ENCODE measurements at places on chromosomes 12 and 14.
A peak's percentile ranks its signal among the peaks of the same experiment; 100 is the strongest.

DNA sequence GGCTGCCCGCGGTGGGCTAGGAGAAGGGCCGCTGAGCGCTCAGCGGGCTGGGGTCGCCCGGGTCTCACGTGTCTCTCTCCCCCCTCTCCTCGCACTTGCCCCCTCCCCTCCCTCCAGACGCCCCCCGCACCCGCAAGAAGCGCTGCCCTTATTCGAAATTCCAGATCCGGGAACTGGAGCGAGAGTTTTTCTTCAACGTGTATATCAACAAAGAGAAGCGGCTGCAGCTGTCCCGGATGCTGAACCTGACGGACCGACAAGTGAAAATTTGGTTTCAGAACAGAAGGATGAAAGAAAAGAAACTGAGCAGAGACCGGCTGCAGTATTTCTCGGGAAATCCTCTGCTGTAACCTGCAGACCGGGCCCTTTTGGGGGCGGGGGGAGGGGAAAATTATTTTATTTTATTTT, 314 bp upstream of the HOTAIR start:
- no peak for DNase-seq

GRCh38 chr12:51373187-51373586, 18.0 kb downstream of the GALNT6 start:
- DNase-seq = no peak

DNA sequence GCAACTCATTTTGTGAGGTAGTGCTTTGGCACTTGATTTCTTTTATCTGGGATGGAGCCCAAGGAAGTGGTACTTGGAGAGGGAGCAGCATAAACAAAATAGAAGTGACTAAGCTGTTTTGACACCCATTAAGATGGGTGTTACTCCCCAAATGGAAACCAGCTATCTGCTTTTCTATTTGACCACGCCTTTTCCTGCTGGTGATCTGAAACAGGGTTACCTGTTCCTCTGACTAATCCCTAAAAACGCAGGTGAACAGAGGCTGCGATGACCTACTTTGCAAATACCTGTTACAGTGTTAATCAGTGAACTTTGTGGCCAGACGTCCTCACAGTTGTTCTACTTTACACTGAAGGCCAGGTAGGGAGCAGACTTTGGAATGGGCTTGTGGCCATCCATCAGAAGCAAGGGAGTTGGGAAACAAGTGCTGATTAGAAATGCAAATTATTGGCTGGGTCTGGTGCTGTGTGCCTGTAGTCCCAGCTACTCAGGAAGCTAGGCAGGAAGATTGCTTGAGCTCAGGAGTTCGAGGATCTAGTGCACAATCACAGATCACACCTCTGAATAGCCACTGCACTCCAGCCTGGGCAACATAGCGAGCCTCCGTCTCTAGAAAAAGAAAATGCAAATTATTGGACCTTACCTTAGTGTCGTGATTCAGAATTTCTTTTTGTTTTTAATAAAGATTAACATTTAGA, 58.3 kb upstream of the HECTD1 start:
- no peak for DNase-seq

DNA sequence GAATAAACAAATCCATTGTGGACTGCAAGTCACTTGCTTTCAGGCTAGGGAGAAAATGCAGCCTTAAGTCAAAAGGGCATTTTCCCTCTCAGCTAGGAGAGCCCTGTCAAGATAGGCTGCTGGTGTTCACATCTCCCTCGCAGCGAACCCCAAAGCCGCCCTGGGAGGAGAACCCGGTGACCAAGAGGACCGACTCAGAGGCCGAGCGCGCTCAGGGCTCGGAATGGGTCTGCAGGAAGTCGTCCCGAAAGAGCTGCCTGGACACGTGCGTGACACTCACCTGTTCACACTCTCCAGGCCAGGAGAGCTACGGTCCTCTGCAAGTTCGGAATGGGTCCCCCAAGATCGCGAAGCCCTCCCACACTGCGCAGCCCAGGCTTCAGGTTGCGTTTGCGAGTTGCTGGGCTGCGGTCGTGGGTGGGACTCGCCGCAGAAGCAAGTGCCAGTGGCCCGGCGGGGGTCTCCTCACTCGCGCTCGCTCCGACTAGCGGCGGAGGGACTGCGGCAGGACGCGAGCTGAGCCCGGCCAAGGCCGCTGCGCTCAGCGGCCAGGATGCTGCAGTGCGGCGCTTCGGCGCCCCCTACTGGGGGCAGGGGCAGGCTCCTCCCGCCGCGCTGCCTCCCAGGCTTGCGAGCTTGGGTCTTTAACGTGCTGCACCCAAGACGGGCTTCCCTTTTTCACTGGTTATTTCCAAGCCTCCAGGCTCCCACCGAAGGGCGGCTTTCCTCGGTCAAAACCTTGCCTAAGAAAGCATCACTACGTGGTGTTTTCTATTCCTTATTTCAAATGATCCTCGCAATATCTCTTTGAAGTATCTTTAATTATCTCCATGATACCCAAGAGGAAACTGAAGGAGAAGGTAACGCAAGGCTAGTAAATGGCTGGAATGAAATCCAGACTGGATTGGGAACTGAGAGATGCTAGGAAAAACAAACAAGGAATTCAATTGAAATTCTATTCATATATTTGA, at the start of gene RERG:
TSS of gene RERG (minus strand) at position 503 of the 971 bp plus-strand sequence. CDS start 3,928 bp downstream, outside the sequence.
- DNase-seq = peak; percentile 75

- peak; percentile 77 for DNase-seq
These were observed 13.5 kb downstream of the DHRS7 start for GRCh38 chr14:60151715-60152114.

DNA sequence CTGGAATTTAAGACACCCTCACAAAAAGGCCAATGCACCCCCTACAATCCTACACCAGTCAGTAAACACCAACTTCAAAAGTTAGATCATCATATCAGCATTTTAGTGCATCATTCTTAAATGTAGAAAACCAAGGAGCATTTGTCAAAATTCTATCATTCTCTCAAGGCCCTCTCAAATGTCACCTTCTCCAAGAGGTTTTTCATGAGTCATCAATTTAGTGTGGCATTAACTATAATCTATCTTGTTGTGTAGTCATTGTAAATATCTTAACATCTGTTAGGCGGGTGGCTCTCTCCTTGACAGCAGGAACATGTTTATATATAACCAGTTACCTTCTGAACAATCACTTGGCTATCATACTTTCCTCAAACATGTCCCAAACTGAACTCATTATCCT, 62.1 kb upstream of the G2E3 start:
- no peak for DNase-seq

DNA sequence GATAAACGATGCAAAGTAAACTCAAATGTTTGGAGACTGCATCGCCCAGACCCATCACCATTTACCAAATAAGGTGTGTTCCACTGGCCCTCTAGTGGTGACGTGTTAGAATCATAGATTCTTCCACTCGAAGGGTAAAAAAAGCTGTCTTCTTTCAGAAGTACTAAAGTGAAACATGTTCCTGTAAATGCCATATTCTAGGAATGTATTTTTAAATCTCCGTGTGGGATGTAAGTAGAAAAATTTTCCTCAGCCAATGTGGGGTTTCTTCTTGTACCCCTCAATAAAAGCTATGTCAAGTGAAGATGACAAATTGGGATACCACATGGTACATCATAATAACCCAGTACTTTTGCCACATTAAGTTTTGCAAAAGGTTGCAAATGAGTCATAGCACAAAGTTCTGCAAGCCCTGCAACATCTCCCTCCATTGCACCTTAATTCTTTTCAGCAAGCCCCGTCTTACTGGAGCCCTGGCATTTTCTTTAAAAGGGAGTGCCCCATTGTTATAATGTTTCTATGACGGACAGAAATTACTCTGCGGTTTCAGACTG, 100.8 kb downstream of the CCER1 start:
- no peak for DNase-seq

DNA sequence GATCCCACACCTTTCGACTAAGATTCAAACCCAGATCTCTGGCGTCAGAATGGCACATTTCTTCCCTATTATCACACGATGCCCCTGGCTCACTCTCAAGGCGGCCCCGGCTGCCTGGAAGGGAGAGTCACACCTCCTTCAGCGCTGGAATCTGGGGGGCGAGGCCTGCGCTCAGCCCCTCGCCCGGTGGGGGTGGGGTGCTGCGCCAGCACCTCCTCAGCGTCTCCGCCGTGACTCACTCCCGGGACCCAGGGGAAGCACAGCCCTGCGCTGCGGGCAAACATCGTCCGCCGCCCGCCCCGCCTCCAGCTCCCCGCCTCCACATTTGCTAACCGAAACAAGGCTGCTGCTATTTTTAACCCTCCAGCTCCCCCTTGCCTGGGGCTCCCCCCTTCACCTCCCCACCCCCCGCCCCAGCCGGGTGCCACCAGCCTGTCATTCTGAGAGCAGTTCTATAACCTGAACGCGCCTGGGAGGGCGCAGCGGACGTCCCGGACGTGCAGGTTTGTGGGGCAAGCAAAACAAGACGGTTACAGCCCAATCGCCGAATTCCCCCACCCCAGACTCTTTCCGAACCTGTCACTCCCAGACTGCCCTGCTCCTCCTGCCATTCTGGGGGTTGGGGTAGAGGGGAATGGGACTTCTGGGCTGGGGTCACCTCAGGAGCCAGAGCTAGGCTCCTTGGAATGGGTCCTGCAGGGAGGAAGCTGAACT, 6.7 kb downstream of the HDAC7 start:
- DNase-seq = peak; percentile 96

- DNase-seq = no peak
These were observed 2.5 kb downstream of the DUSP6 start for GRCh38 chr12:89349814-89350213.

- no peak for DNase-seq
These were observed 12.6 kb upstream of the LRP1-AS start for GRCh38 chr12:57160040-57160439.

GRCh38 chr12:116808113-116809105, 70.3 kb downstream of the RNFT2 start:
- no peak for DNase-seq

DNA sequence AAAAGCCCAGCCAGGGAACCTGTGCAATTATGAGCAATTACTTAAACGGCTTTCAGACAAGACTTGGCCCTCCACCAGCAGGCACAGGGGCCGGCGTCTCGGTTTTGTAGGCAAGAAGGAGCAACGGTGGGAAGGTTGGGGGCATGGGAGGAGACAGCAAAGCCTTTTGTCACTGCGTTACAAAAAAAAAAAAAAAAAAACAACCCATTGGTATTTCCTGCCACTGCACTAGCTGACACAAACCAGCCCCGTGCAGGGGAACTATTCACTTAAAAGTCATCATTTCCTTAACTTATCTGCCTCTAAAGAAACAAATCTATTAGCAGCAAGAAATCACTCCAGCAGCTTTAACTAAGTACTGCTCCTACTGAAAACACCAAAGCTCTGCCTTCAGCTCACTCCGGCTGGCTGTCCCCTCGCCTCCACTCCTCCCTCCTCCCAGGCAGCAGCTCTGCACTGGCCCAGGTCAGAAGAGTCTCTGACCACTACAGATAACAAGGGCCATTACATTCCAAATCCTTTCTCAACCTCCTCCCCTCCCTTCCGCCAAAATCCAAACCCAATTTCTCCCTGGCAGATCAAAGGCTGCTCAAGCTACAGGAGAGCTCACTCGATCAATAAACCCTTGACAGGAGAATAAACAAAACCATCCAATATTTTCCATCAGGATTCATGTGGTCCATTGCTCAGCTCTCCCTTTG, 105.2 kb upstream of the CDKN3 start:
- no peak for DNase-seq

GRCh38 chr14:93675651-93676050, 112.6 kb downstream of the PRIMA1 start:
- no peak for DNase-seq

GRCh38 chr14:84493779-84494178, 1036.2 kb upstream of the FLRT2 start:
- DNase-seq = no peak

DNA sequence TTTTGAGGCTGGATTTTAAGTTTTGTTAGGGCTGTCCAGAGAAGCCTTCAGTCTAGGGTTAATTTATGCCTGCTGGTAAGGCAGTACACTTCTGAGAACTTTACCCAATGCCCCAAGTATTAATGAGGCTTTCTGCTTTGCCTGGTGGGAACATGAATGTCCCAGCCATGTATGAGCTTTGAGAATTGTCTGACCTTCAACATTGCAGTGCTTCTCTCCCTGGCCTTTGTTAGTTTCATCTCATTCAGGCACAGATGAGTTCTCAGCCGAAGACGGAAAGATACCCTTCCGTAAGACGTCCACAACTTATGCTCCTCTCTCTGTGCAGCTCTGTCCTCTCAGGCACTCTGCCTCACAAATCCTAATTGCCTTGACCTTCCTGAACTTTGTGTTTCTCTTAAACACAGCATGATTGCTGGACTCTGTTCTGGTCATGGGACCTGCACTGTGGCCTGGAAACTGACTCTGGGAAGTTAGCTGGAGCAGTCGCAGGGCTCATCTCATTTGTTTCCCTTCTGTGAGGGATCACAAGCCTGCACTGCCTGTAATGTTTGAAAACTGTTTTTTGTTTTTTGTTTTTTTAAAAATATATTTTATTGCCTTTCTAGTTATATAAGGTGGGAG, 15.7 kb downstream of the CHPT1 start:
- no peak for DNase-seq

DNA sequence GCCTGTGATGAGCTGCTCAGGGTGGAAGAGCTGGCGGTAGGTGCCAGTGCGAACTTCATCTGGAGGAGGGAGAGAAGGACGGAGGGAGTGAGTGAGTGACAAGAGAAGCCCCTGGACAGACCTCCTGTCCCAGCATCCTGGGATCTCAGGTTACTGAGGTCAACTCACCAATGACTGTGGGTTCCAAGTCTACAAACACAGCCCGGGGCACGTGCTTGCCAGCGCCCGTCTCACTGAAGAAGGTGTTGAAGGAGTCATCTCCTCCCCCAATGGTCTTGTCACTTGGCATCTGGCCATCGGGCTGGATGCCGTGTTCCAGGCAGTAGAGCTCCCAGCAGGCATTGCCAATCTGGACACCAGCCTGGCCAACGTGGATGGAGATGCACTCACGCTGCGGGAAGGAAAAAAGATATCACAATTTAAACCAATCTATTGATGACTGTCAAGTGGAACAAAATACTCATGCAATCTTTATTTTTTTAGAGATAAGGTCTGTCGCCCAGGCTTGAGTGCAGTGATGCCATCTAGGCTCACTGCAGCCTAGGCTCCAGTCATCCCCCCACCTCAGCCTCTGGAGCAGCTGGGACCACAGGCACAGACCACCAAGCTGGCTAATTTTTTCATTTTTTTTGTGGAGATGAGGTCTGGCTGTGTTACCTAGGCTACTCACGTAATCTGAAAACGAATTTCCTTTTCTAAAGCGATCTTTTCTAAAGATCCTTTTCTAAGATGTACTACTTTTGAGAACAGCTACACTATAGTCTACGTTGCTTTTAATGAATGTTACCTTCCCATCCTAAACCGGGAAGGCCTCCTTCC, 1.7 kb downstream of the TUBA1B start:
- peak; percentile 10 for DNase-seq

DNA sequence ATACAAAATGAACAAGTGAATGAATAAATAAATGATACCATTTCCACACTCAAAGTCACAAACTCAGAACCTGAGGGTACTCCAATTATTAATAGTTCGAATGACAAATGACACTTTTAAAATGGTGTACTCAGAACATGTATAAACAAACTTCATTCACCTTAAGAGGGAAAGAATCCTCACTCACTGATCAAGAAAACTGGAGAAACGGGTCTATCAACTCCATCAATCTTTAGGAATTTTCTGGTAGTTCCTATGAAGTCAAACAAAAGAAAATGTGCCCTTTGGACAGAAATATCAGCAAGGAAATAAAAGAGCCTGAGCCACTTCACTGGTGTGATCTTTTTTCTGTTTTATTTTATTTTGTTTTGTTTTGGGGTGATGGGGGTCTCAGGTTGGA, 5.2 kb upstream of the NRDE2 start:
- DNase-seq = no peak

All from stimulated activated CD4-positive, alpha-beta T cell treated with anti-CD3 and anti-CD28 coated beads, Interleukin-4, amount 100 ng/mL, for 4 hours (primary cell).